ENCODE measurements at places on chromosomes 6 and 20. TPM values are rescaled to one million over a fixed set of nuclear protein-coding genes. Genes with fewer than 3 reads are reported as not detected.

- peaks cover 7% of the 10 kb centered on the region for H3K27me3 ChIP-seq
- H3K36me3 ChIP-seq: no peaks in the 10 kb centered on the region
- no peak overlapping the region for H3K4me3 ChIP-seq
- no peak overlapping the region for H3K27ac ChIP-seq
- H3K4me1 ChIP-seq: no peaks in the 10 kb centered on the region
Measured at GRCh38 chr6:140537211-140537610, 1162.8 kb upstream of the CITED2 start.

DNA sequence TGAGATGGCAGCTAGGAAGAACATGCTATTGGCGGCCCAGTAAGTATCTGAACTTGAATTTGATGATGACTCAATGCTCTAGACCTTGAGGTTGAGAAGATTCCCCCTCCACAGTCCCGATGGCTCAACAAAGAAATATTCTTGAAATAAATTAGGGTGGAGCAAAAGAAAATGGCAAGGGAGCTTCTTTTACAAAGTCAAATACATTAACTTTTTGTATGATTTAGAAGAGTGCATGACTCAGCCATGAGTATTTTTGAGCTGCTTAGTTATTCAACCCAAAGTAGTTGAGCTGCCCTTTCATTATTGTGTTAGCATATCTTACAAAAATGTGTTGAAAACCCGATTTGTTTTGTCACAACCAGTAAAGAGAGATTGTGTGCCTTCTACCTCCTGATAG is 7.6 kb downstream of the TFAP2C start:
- no peak for DNase-seq
- no peaks in the 10 kb centered on the region for H3K4me1 ChIP-seq
- H3K27ac ChIP-seq: no peak overlapping the region
- no peaks in the 10 kb centered on the region for H3K36me3 ChIP-seq
- H3K27me3 ChIP-seq: peaks cover 41% of the 10 kb centered on the region

- no peak overlapping the region for H3K27ac ChIP-seq
- peaks cover 48% of the 10 kb centered on the region for H3K27me3 ChIP-seq
- no peak overlapping the region for H3K4me3 ChIP-seq
Measured at GRCh38 chr6:53486679-53487078, 58.2 kb downstream of the GCLC start.

The MAPK13 gene
- 53.0 TPM for total RNA-seq

The GTSF1L gene
- total RNA-seq: not detected

The OPRM1 gene
- not detected for total RNA-seq

The CLVS2 gene
- total RNA-seq: not detected

The HDGFL1 gene
- total RNA-seq: not detected

The AIF1 gene
- 157 TPM for total RNA-seq
